ENCODE measurements at places on chromosomes 11 and 22. TPM values are rescaled to one million over a fixed set of nuclear protein-coding genes. Genes with fewer than 3 reads are reported as not detected.

CNIH2 gene
- total RNA-seq: 5.8 TPM

PARVA gene
- total RNA-seq: 43.9 TPM

OR51B5 gene
- total RNA-seq: 0.28 TPM

LINC01488 gene
- not detected for total RNA-seq

PTGDR2 gene
- total RNA-seq: not detected

HBG2 gene
- total RNA-seq: not detected

FOSL1 gene
- total RNA-seq: 1.9 TPM

BATF2 gene
- total RNA-seq: 0.43 TPM

PKP3 gene
- total RNA-seq: 0.18 TPM

INSC gene
- not detected for total RNA-seq

LDHAL6A gene
- total RNA-seq: not detected

HEPHL1 gene
- not detected for total RNA-seq

NCR3LG1 gene
- total RNA-seq: 8.1 TPM

MOV10L1 gene
- total RNA-seq: not detected

TMEM151A gene
- not detected for total RNA-seq

SCT gene
- not detected for total RNA-seq

HBB gene
- total RNA-seq: not detected

CCDC34 gene
- 50.1 TPM for total RNA-seq

EXPH5 gene
- total RNA-seq: 0.23 TPM

TTLL8 gene
- total RNA-seq: not detected

MOGAT2 gene
- total RNA-seq: not detected

SPDYC gene
- total RNA-seq: not detected

CASP5 gene
- total RNA-seq: not detected

DENND6B gene
- 0.08 TPM for total RNA-seq

MS4A7 gene
- total RNA-seq: not detected

GGTLC3 gene
- total RNA-seq: 0.24 TPM

TMPRSS5 gene
- 0.56 TPM for total RNA-seq

KLHDC7B gene
- total RNA-seq: 0.05 TPM

ACER3 gene
- 17.3 TPM for total RNA-seq

OR4D5 gene
- not detected for total RNA-seq

APOL2 gene
- total RNA-seq: 1.1 TPM

SLC22A25 gene
- total RNA-seq: not detected

BCO2 gene
- total RNA-seq: 0.10 TPM

CHEK1 gene
- 48.3 TPM for total RNA-seq

GLYATL2 gene
- total RNA-seq: not detected

PGA5 gene
- total RNA-seq: not detected

LDHA gene
- total RNA-seq: 1,245 TPM

OR52I2 gene
- total RNA-seq: not detected

SCN4B gene
- total RNA-seq: not detected

NXPE1 gene
- not detected for total RNA-seq

MPZL2 gene
- not detected for total RNA-seq

DRICH1 gene
- total RNA-seq: not detected

NXPE4 gene
- not detected for total RNA-seq

OR4C45 gene
- total RNA-seq: not detected

FIBIN gene
- 0.36 TPM for total RNA-seq

IMMP1L gene
- 82.6 TPM for total RNA-seq

MS4A6A gene
- not detected for total RNA-seq

NXPE2 gene
- total RNA-seq: not detected

PPP1R14B gene
- 556 TPM for total RNA-seq
